Caco-2 (cell line): ENCODE measurements at places on chromosomes 6 and 20.

DNA sequence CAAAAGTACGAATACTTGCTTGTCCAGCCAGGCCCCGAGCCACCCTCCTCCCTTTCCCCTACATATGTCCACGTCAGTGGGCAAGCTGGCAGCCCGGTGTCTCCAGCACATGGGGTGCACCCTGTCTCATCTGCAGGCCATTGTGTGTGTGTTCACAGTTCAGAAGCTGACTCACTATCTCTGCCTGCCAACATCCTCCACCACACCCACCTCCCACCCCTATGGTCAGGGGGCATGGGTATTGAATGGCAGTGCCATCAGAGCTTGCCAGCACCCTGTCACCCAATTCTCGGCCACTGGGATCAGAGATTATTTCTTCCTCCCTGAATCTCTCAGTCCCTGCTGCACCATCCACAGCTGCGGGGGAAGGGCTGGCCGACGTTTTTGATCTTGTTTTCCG is 195.7 kb downstream of the FARS2 start:
- DNase-seq = no peak

- DNase-seq = no peak
Measured at GRCh38 chr6:148027201-148027600, 315.4 kb upstream of the SASH1 start.

DNA sequence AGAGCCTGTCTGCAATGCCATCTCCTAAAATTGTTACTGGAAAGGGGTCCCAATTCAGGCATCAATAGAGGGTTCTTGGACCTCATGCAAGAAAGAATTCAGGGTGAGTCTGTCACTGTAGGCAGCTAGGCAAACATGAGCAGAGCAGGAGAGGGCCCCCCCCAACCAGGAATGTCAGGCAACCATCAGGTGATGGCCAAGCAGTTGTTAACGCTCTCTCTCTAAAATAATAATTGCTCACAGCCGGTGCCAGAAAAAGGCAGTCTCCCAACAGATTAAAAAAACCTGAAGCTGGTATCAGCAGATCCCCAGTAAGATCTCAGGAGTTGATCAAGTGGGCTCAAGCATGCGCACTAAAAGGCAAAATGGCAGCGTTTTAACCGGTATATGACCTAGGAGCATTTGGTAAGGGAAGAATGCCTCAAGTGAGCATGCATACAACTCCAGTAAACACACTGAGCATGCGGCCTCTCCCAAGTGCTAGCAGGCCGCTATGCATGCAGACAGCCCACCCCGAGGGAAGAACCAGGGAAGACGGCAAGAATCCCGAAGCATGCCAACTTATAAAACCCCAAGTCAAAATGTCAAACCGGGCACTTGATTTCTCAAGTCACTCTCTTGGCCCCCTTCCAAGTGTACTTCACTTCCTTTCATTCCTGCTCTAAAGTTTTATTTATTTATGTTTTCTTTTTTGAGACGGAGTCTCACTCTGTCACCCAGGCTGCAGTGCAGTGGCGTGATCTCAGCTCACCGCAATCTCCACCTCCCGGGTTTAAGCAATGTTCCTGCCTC is 44.0 kb upstream of the RNGTT start:
- DNase-seq = no peak

DNA sequence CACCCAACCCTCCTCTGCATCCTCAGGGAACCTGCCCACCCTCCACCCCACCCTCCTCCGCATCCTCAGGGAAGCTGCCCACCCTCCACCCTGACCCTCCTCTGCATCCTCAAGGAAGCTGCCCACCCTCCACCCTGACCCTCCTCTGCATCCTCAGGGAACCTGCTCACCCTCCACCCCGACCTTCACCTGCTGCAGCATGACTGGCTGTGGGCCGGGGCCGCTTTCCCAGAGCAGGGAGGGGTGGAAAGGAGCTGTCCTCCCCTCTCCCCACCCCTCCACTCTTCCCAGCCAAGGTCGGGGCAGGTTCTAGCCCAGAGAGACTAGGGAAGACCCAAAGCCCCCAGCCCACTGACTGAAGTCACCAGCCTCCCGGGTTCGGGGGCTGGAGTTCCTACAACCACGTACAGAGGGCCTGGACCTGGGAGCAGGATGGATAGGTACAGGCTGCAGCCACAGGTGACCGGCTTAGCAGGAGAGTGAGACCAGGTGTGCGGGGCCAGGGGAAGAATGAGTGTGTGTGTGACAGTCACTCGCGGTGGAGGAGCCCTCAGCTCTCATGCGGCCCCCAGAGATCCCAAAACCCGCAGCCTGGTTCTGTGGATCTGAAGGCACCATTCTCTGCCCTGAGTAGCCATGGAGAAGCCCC is 11.6 kb downstream of the EEF1A2 start:
- no peak for DNase-seq

- DNase-seq = no peak
Measured at GRCh38 chr6:12312736-12313135, 22.6 kb downstream of the EDN1 start.

GRCh38 chr6:72386324-72386723 is 235.5 kb upstream of the KCNQ5 start:
- no peak for DNase-seq

DNA sequence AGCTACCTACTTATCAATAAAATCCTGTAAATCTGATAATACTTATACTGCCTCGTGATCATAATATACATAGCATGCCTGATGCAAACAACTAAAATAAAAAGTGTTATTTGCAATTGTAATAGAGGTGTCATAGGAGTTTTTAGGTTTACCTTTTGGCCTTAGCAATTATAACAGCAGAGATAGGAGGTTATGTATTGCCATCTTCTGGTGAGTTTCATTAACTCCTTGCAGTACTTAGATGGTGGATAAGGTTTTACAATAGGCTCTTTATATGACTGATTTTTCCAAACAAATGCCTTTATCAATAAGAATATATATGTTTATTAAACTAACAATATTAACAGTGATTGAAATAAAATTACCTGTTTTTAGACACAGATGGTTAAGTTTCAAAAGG is 27.8 kb upstream of the MYCT1 start:
- DNase-seq = no peak

GRCh38 chr20:50758469-50758868 is 27.1 kb downstream of the PARD6B start:
- no peak for DNase-seq

- no peak for DNase-seq
Measured at GRCh38 chr6:50990750-50991446, 172.2 kb downstream of the TFAP2B start.

DNA sequence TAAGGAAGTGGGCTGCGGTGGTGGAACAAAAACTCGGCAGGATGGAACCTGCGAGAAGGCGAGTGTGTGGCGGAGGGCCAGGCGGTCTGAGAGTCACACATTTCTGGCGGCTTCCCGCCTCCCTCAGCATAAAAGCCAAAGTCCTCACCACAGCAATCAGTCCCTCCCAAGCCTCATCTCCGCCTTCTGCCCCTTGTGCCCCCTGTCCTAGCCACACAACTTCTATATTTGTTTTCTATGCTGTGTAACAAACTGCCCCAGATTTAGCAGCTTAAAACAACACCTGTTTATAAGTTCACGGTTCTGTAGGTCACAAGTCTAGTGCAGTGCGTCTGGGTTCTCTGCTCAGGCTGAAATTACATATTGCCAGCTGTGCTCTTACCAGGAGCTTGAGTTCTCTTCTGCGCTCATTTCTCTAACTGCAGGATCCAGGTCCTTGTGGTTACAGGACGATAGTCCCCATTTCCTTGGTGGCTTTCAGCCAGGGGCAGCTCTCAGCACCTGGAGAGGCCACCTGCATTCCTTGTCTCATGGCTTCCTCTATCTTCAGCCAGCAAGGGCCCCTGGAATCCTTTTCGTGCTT is 11.7 kb upstream of the SPO11 start:
- DNase-seq = peak; percentile 63

DNA sequence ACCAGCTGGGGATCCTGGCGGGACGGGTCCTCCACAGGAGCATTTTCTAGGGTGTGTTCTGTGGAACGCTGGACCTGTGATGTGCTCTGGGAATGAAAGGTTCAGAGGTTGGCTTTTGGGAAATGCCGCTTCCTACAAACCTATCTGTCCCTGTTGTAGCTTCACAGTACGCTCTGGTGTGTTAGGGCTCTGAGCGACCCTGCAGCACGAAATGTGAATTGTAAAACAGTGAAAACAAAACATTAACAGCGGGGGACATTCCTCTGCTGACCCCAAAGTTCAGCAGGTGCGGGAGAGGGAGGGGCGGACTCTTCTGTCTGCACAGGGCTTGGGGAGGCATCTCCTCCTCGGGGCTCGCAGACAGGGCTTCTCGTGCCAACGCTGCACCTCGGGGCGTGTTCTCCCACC is 155.9 kb downstream of the NRN1 start:
- DNase-seq = no peak

- no peak for DNase-seq
Measured at GRCh38 chr6:30487926-30488325, 1.4 kb upstream of the HLA-E start.

- no peak for DNase-seq
Measured at GRCh38 chr6:87950614-87951013, 97.0 kb upstream of the SPACA1 start.

DNA sequence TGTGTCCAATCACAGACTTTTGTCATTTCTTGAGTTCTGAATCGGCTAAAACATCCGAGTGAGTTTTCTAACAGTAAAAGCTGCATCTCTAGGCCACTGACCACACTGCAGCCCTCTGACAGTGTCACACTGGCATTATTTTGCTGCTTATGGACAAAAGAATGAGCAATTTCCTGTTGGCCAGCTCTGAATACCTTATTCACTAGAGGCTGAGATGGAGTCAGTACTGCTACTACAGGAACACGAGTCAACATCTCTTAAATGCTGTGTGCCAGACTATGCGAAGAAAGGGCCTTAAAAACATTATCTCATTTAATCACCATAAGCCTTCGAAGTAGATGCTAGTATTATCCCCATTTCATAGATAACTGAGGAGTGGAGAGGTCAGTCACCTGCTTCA is 42.5 kb upstream of the IPCEF1 start:
- DNase-seq = no peak

DNA sequence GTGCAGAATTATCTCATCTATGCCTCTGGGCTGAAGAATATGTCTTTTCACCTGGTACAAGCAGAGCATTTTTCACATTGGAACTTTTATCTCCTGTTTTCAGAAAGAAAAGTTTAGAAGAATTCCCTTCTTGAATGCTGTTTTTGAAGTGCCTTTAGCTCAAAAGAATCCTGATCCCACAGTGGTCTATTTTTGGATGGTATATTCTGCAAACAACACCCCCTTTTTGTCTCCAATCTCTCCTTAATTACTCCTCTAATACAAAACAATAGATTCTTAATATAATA is 57.7 kb upstream of the HFE start:
- DNase-seq = no peak

DNA sequence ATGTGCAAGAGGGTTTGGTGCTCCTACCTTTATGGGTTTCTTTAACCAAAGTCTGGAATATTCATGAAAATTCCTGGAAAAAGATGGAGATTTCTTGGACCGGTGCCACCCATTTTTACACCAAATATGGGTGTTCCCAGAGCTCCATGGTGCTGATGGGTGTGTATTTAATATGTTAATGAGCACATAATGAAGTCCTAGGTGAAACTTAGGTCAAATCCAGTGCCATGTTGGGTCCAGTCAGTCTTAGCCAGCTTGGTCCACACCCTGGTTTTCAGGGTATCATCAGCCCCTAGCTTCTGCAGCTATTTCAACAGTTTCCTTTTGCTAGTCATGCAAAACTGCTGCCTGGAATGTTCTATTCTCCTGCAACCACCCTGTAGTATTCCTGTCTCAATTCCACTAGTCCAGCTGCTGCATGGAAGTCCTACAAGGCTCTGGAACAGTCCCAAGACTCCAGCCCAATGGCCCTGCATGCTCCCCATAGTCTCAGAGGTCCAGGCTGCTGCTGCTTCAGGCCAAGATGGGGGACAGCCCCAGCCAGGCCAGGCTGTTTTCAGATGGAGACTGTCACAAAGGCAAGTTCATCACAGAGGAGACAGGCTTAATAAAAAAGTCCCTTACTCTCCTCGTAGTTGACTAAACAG is 31.8 kb downstream of the CST9L start:
- no peak for DNase-seq

GRCh38 chr6:46736906-46737305 is 1.7 kb upstream of the PLA2G7 start:
- DNase-seq = no peak

DNA sequence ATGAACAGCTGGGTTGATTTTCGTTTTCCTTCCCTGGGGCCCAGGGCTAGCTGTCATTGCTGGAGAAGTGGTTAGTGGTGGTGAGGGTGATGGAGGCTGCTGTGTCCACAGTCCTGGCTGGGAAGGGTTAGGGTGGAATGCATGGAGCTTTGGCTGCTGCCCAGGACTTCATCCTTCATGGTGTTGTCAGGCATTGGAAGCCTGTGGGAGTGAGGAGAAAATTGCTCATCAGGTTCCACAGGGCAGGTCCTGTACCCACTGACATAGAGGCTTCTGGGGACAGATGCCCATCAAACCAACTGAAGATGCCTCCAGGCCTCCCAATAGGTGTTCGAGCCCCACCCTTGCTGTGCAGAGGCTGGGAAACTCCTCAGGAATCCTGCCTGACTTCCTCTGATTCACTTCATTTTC is 262.4 kb upstream of the SUPT3H start:
- no peak for DNase-seq

- no peak for DNase-seq
Measured at GRCh38 chr6:4967301-4968030, 36.4 kb downstream of the RPP40 start.

- DNase-seq = no peak
Measured at GRCh38 chr6:93799226-93799625, 379.9 kb upstream of the EPHA7 start.

GRCh38 chr6:96812077-96812703 is 25.1 kb downstream of the GPR63 start:
- DNase-seq = no peak

- no peak for DNase-seq
Measured at GRCh38 chr6:46184114-46184513, 13.3 kb upstream of the ENPP5 start.

GRCh38 chr6:38187811-38188590 is 368.5 kb downstream of the ZFAND3 start:
- no peak for DNase-seq

DNA sequence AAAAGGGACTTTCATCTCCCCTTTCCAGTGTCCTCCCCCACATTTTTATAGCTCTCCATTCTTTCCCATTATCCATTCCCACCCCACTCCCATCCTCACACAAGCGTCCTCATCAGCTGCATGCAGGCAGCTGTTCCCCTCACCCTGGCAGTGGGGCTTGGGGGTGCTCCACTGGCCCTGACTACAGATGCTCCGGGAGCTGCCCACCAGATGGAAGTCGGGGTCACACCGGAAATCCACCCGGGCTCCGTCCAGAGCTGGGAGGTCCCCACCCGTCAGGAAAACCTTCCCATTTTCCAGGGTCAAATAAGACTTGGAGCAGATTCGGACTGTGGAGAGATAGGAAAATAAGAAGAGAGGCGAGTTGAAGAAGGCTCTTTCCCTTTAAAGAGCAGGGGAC is 2.7 kb downstream of the GABBR1 start:
- DNase-seq = no peak

- DNase-seq = peak; percentile 82
Measured at GRCh38 chr6:11389977-11390376, 147.6 kb upstream of the TMEM170B start.

DNA sequence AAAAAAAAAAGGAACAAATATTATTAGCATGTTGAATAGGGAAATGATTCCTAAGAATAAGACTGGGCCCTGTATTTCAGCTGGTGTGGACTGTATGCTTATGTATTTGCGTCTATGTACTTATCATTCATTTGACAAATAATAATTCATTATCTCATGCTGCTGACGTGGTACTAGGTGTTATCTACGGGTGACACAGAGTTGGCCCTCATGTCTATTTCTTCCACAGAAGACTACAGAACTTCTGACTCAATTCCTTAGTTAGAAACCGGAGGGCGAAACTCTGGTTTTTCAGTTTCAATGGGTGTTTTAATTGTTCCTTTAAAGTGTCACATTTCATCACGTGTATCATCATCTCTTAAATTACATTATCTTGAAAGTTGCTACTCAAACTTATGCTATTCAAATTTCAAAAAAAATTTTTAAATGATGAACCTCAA is 305.9 kb downstream of the CLIC5 start:
- DNase-seq = no peak
